ENCODE measurements at places on chromosomes 12 and 14.

GRCh38 chr14:52318826-52319645 lies 4.9 kb downstream of the PTGER2 start:
- no peak for DNase-seq

GRCh38 chr14:23299211-23299957 lies 3.3 kb downstream of the PPP1R3E start:
- DNase-seq: no peak

DNA sequence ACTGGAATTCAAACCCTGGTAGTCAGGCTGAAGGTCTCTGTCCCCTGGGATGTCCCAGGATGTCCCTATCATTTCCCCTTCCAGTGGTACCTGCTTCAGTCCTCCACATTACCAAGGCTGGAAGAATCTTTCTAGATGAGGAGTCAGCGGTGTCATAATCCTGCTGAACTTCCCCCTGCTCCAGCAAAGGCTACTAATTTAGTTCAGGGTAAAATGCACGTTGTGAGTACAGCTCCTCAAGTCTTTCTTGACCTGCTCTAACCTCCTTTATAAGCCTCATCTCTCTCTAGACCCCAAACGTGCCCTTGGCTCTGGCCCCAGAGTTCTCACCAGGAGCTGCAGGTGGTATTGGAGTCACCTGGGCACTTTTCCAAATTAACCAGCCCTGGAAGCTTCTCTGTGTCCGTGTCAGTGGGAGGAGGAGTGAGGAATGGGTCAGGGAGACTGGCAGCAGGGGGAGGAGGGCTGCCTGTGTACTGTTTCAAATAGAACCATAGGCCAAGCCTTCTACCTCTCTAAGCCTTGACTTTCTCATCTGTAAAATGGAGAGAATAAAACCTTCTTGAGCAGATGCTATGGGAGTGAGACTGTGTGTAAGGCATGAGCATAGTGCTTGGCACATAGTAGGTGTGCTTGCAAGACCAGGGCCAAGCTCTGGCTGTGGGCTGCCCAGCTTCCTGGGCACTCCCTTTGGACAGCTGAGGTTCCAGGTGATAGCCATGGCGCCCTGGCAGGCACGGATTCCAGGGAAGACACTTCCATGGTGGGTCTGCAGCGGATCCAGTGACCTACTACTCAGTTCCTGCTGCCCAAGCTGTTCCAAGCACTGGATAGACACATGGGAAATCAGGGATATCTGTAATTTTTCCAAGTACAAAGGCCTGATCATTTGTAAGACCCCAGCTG lies 24.5 kb downstream of the ASB2 start:
- DNase-seq: no peak

DNA sequence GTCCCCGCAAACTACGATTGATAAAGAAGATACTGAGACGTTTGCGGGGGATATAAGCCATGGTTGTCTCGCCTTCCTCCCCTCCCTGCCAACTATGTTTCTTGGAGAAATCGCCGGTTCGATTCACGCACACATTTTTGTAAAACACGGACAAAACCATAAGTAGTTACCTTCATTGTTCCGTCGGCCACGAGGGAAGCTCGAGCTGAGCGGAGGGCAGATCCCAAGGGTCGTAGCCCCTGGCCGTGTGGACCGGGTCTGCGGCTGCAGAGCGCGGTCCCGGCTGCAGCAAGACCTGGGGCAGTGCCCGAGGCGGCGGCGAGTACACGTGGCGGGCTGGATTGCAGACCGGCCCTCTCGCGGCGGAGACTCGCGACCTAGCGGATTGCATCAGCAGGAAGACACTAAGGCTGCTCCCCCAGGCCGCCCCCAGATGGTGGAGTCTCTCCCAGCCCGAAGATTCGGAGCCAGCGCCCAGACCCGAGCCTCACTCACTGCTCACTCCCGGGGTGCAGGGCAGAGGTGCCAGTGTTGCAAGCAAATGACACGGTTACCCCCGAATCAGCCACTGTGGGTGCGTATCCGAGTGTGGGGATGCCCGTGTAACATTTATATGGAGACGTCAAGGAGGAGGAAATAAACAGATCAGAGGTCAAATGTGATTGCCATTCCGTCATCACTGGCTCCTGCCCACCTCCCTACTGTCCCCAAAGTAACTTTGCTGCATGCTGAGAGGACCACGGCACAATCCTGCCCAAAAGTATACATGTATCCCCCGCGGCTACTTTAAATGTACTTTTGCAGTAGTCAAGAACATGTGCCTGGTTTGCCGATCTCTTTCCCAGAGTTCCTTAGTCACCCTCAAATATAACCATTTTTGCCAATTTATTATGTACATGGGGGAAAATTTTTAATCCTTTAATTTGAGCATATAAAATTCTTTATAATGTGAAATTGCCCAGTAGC lies at the start of gene BCAT1:
BCAT1 (minus strand) TSS at position 345 of the 966 bp plus-strand sequence; CDS start at position 176, 169 bp downstream.
- DNase-seq: no peak

GRCh38 chr12:115268451-115268850 lies 584.5 kb upstream of the TBX3 start:
- DNase-seq: no peak

DNA sequence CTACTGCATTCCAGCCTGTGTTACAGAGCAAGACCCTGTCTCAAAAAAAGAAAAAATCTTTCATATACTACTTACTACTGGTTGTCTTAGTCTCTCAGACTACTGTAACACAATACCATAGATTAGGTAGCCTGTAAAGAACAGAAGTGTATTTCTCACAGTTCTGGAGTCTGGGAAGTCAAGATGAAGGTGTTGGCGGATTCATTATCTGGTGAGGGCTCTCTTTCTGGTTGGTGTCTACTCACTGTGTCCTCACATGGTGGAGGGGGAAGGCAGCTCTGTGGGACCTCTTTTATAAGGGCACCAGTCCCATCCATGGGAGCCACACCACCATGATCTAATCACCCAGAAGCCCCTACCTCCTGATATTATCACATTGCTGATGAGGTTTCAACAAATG lies 14.4 kb downstream of the WDR20 start:
- DNase-seq: no peak

DNA sequence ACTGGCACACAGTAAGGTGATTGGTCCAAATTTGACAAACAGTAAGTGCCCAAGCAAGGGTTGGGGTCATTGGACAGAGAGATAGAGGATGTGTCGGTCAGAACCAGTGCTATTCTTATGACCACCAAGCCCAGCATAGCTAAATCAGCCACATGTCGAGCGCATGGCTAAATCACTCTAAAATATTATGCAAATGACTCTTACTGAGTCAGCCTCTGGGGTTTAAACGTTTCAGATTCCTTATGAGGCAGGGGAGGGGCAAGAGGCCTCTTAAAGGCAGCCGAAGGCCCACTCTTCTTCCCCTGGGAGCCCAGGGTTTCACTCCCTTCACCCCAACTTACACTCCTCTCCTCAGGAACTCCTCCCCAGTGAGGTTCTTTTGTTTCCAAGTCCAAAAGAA lies 603 bp upstream of the ENDOU start:
- peak; percentile 54 for DNase-seq

DNA sequence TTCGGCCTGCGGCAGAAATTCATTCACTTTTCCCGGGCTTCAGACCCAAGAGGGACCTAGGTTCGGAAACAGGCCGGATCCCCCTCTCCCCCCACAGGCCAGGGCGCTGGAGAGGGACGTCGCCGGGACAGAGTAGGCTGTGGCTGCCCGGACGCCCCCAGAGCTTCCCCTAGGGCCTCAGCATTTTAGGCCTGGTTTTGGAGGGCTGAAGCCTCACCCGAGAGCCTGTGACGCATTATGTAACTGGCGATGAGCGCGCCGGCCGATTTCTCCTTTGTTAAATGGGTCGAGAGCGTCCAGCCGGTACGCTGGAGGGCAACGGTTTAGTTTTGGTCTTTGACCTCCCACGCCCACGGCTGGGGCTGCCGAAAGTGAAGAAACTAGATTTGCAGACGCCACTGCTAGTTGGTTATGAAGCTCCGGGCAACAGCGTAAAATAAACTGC lies 657 bp downstream of the PEBP1 start:
- no peak for DNase-seq

DNA sequence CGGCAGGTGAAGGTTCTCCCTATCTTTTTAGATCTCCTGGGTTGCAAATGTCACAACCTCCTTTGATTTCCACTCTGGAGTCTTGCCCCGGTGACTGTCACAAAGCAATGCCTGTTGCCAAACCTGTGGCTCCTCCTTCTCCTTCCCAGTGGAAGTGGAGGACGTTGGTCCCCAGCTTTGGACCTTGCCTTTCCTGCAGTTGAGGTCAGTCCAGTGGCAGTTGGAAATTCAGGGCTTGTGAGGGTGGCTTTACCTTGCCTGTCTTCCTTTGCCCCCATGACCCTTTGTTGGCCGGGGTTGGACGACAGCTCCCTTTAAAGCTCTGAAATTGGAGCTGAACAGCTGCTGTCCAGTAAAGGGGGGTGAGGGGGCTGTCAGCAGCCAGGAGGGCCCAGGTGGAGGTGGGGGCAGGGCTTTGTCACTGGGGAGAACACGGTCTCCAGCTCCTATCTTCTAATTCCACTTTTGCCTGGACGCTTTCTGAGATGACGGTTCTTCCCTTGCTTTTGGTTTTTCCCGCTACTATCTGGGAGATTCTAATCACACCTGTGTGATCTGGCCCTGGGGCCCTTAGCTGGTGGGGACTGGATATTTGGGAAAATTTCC lies 4.1 kb downstream of the TEAD4 start:
- no peak for DNase-seq

- DNase-seq: no peak
Observed at GRCh38 chr12:43436597-43436996, 115.4 kb downstream of the ADAMTS20 start.

GRCh38 chr12:84599539-84599938 lies 313.1 kb downstream of the SLC6A15 start:
- DNase-seq: no peak

DNA sequence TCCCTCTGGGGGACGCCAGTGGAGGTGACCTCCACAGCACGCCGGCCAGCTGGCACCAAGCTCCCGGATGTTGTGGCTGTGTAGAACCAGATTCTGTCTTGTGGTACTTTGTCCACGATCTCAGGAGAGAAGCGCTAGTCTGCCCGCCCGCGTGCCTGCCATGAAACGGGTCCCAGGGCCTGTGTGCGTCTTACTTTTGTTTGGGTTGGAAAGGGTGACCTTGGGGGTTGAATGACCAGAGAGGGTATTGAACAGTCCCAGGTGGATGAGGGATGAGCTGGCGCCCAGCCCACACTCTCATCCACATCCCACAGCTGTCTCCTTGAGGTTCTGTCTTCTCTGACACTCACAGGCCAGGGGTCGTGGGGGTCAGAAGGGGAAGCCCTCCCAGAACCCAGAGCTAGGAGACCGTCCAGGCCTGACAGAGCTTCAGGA lies 78.3 kb downstream of the WDR20 start:
- DNase-seq: no peak

DNA sequence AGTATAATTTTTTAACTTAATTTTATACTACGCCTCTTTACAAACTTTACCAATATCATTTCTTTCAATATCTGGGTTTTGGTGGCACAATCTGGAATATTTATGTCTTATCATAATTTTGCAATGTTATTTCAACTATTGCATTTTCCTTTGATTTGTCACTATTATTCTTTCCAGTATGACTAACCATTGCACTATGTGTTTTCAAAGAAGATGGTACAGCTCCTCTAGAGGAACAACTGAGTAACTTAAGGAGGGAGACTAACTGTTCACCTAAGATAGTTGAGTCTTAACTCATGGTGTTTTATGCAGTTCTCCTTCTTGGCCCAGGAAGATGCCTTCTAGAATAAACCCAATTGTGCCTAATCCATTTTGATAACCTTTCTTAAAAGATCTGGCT lies 60.5 kb upstream of the KIF21A start:
- DNase-seq: no peak

- no peak for DNase-seq
Observed at GRCh38 chr12:84397846-84398245, 514.8 kb downstream of the SLC6A15 start.

- no peak for DNase-seq
Observed at GRCh38 chr12:103310546-103311270, 185.1 kb downstream of the C12orf42 start.

- no peak for DNase-seq
Observed at GRCh38 chr12:46435029-46435428, 62.5 kb upstream of the SLC38A2 start.

DNA sequence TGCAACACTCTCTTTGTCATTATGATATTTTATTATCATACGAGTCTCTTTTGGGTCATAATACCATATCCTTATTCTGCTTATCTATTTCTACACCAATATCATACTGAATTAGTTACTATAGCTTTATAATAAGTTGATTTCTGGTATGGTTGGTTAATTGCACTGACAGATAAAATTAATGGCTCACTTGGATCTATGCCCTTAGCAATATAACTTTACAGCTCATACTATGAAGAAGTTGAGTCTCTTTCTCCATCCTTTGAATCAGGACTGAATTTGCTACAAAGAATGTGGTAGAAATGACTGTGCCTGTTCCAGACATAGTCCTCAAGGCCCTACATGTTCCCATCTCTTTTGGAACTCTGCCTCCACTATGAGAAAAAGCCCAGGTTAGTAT lies 139.7 kb upstream of the DYRK2 start:
- DNase-seq: no peak

- no peak for DNase-seq
Observed at GRCh38 chr12:100447381-100447780, 26.3 kb upstream of the NR1H4 start.

DNA sequence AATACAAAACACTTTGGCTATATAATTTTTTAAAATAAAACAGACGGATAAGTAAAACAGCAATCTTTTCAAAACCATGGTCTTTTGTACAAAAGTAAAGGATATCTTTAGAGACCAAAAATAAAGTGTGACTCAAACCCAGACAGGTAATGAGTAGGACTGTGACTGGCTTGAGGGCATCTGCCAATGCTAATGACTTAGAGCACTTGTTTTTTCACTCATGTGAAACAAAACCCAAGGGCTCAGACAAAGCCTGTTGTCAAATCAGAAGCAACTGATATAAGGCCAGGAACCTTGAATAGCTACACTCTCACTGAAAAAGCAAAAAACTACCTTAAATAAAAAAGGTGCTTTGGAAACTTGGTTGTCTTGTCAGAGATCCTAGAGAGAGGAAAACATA lies 357.4 kb downstream of the TMEM117 start:
- no peak for DNase-seq

- DNase-seq: no peak
Observed at GRCh38 chr12:39581592-39581991, 38.0 kb downstream of the ABCD2 start.

DNA sequence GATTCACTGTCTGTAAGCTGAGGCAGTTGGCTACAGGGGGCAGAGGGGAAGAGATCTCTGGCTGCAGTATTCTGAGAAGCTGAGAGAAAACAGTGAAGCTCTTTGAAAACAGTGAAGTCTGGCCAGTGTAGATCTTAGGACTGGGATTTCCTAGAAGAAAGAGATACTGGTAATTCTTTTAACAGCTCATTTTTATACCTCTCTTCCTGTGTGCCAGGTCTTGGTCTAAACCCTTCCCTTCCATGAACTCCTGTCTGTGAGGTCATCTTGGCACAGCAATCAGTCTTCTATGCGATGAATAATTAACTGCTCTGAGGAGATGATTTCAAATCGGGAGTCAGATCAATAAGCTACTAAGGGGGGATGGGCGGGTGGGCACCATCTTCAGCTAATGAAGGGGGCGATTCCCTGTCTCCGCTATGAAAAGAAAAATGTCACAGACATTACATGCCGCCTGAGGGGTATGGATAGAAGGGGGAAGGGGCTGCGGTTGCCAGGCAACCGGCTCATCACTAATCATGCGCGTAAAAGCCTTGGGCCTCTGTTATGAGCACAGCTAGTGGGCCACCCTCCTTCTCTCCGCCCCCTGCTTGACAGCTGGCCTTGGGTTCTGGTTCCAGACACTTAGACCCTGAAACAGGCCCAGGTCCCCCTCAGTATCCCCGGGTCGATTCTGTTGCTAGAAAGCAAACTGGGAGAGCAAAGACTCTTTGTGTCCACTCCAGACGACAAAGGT lies 75.3 kb upstream of the CEP83 start:
- DNase-seq: no peak

- no peak for DNase-seq
Observed at GRCh38 chr12:12128670-12129069, 57.9 kb downstream of the BCL2L14 start.

- no peak for DNase-seq
Observed at GRCh38 chr14:52703225-52703624, 3.8 kb upstream of the PSMC6 start.

Data from GM19239 (cell line).